Mesothelial cell of epicardium (in vitro differentiated cells): ENCODE measurements at places on chromosomes 16 and 17. TPM values are rescaled to one million over a fixed set of nuclear protein-coding genes. Genes with fewer than 3 reads are reported as not detected.

The INCA1 gene
- total RNA-seq, result 1.7 to 3.1 TPM (median 2.7 TPM) in 3 replicates

The CACNG1 gene
- 0.18 to 0.23 TPM (median 0.20 TPM) in 3 replicates for total RNA-seq

The HS3ST3B1 gene
- total RNA-seq, result 8.7 to 9.8 TPM (median 8.7 TPM) in 3 replicates

The TOX3 gene
- total RNA-seq, result 5.3 to 7.0 TPM (median 6.8 TPM) in 3 replicates

The MC1R gene
- total RNA-seq, result 6.7 to 7.5 TPM (median 7.5 TPM) in 3 replicates

The TBX2 gene
- 164 to 176 TPM (median 173 TPM) in 3 replicates for total RNA-seq

The UTS2R gene
- 6.1 to 7.6 TPM (median 6.5 TPM) in 3 replicates for total RNA-seq

The DNASE1L2 gene
- 1.0 to 1.4 TPM (median 1.2 TPM) in 3 replicates for total RNA-seq

The NFATC3 gene
- total RNA-seq, result 47.3 to 51.8 TPM (median 51.3 TPM) in 3 replicates

The SLC13A2 gene
- not detected in 3 replicates for total RNA-seq

The CPNE7 gene
- total RNA-seq, result 1.2 to 1.7 TPM (median 1.2 TPM) in 3 replicates

DNA sequence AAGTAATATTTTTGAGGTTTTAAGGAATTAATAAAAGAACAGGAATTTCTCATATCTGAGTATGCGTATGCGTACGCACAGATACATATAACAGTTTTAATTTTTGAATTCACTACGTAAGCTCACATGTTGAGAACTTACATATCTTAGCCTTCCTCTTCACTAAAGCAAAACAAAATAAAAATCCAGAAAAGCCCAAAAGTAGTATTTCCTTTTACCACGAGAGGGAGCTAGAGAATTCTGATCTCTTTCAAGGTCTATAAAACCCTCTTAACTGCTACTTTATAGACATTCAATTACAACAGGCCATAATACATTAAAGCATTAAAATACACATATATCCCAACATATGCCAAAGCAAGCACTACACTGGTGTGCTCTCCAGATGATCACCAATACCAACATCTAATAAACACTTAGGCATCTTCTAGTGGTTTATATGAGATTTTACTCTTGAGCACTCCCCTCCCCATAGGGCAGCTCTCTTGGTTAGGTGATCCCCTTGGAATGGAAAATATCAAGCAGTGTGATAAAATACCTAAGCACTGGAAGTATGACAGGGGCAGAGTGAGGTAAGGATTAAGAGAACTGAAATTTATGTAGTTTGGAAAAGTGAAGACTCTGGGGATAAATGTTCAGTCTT lies 94.0 kb downstream of the SKAP1 start:
- DNase-seq, result no peak

DNA sequence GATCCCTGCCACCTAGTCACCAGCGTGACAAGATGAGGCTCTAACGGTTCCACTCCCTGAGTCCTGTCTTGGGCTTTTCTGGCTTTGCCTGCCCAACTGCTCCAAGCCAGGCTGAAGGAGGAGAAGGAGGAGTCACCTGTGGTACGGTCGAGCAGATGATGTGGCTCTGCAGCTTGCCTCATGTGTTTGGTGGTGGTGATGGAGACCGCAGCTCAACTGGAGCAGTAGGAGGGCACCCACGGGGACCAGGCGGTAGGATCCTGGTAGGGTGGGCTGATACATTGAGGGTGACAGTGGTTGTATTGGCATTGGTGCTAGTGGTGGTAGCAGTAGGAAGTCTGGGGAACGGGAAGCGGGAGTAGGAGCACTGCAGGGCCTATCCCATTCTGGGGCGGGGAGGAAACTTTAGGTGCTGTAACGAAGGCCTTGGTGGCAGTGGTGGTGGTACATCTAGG lies 202.8 kb upstream of the WSB1 start:
- DNase-seq, result no peak

GRCh38 chr16:50246299-50247122 lies 19.8 kb upstream of the ADCY7 start:
- DNase-seq, result no peak

- DNase-seq, result no peak
These were observed 1.6 kb downstream of the RND2 start for GRCh38 chr17:43026595-43026994.

GRCh38 chr16:72013888-72014581 lies 5.5 kb downstream of the DHODH start:
- no peak for DNase-seq

GRCh38 chr16:26885674-26886073 lies 181.1 kb upstream of the C16orf82 start:
- DNase-seq, result no peak

- no peak for DNase-seq
These were observed 10.2 kb upstream of the NFATC3 start for GRCh38 chr16:68074850-68075555.

- DNase-seq, result no peak
These were observed 262.4 kb upstream of the PSMD7 start for GRCh38 chr16:74034200-74034599.

- DNase-seq, result no peak
These were observed 1.7 kb upstream of the TEX19 start for GRCh38 chr17:82357394-82357793.

- no peak for DNase-seq
These were observed 15.0 kb downstream of the CD300LG start for GRCh38 chr17:43861960-43862359.

GRCh38 chr16:74469946-74470478 lies 48.7 kb upstream of the CLEC18B start:
- no peak for DNase-seq

DNA sequence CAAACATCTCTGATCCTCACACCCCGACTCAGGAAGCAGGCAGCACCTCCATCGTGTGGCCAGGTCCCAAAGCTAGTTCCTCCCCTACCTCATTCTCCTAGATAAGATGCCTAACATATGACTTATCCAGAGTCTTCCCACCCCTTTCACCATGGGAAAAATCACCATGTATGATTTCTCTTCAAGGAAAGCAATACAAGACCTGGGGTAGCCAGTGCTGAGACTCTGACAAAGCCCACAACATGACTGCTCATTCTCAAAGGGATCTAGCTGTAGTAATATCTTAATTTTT lies 45.1 kb downstream of the CMTM4 start:
- DNase-seq, result no peak

DNA sequence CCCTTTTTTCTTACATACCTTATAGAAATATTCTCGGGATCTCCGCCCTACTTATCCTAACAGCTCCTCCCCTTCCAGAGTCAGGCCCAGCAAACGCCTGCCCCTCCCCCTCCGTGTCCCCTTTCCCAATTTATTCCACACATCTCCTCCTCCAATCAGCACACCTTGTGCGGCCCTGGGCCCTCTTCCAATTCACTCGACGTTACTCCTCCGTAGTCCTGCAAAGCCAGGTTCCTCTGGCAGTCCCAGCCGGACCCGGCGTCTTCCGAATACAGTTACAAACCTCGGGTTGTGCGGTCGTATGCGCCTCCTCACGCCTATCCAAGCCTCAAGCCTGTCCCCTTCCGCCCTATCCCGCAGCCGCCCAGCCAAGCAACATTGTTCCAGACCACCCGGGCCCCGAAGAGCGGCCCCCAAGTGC lies 677 bp downstream of the CBX1 start:
- peak; percentile 42 for DNase-seq

DNA sequence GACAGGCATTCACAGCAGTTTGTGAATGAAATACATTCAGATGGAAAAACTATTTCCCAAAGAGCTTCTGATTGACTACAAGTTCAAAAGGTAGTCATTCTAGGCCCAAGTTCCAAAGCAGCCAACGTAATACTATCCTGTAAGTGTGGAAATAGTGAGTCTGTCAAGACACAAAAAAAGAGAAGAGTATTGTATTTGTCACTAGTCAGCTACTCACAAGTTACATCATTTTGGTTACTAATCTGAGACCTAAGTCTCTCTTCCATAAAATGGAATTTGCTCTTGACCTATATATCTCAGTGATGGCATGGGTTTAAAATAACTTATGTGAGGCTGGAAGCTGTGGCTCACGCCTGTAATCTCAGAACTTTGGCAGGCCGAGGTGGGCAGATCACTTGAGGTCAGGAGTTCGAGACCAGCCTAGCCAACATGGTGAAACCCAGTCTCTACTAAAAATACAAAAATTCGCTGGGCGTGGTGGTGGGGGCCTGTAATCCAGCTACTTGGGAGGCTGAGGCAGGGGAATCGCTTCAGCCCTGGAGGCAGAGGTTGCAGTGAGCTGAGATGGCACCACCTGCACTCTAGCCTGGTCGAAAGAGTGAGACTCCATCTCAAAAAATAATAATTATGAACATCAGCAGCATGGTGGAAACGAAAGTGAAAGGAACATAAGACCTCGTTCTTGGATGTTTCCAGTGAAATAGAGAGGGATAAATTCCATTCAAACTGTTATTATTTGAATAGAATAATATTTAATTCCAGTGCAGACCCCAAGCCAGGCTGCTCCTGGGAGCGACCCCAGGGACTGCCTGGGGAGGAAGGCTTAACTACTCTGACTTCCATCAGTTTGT lies 2.9 kb downstream of the CMC2 start:
- DNase-seq, result no peak
